Neural progenitor cell (in vitro differentiated cells): ENCODE measurements at places on chromosomes 7 and 10. TPM values are rescaled to one million over a fixed set of nuclear protein-coding genes. Genes with fewer than 3 reads are reported as not detected.

GRCh38 chr10:12501324-12501723 is 152.0 kb downstream of the CAMK1D start:
- DNase-seq, result no peak

DNA sequence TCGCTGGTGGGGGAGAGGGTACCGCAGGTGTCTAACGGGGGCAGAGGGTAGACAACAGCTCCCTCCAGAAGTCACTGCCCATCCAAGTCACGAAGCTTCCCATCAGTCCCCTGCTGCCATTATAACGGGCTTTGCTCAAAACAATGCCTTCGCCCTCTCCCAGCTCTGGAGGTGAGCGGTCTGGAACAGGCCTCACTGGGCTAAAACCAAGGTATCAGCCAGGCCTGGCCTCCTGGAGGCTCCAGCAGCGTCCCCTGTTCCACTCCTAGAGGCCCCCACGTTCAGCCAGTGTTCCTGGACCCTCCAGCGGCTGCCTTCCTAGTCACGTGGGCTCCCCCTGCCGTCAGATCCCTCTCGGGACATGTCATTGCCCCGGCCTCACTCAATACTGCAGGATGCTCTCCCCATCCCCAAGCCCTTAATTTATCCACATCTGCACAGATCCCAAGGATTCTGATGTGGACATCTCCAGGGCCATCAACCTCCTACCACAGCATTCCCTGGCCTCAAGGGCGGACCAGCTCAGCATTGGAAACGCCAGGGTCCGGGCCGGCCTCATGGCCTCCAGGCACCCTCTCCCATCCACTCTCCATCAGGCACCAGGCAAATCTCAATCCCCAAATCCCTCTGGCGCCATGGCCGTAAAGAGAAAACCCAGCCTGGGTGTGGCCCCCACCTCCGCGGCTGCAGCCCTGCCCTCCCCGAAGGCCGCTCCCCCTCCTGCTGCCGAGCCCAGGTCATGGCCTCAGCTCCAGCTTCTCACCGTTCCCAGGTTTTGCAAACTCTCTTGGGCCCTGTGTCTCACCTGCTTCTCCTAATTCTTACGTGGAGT is 104.1 kb upstream of the FAM20C start:
- DNase-seq, result peak; percentile 53

DNA sequence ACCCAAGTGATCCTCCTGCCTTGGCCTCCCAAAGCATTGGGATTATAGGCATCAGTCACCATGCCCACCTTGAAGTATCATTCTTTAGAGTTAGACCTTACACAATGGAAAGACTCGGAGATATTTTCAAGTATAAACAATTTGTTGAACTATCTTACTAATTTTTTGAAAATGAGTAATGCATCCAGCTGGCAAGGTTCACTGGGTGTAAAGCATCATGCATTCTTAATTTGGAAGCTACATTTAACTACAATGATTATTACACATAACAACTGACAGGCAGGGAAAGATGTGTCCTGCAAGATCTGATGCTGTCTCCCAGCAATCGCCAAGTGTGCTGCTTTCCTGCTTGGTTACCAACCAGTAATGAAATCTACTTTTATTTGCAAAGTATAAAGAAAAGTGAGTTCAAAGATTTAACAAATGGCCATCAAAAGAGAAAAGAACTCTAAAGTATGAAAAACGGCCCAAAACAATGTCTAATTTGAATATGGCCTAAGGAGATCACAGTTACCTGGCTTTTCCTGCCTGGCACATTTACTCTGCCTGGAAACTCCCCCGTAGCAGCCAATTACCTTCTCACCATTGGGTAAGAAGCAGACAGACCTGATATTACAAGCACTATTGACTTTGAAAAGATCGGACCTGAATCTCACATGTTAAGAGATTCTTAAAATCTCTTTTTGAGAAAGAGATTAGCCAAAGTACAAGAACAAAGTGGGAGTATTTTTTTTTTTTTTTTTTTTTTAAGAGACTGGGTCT is 59.3 kb upstream of the NMT2 start:
- DNase-seq, result no peak

GRCh38 chr10:44651834-44652233 is 259.3 kb upstream of the TMEM72 start:
- no peak for DNase-seq

GRCh38 chr10:63478564-63478963 is 12.8 kb upstream of the JMJD1C start:
- peak; percentile 19 for DNase-seq

GTF2IRD2 gene
- total RNA-seq, result 4.1 and 12.2 TPM in 2 replicates

- DNase-seq, result no peak
These were observed 329 bp downstream of the NOLC1 start for GRCh38 chr10:102152545-102152890.
